A549 treated with GW870086 at 1 μM for 4 hours (cell line): ENCODE measurements at places on chromosomes 11 and 22. TPM values are rescaled to one million over a fixed set of nuclear protein-coding genes. Genes with fewer than 3 reads are reported as not detected.

Gene KCNJ11
- total RNA-seq: 1.1 to 1.8 TPM (median 1.4 TPM) in 5 replicates

Gene HEPACAM
- not detected in 5 replicates for total RNA-seq

Gene OR2AT4
- not detected in 5 replicates for total RNA-seq

Gene MS4A1
- not detected in 5 replicates for total RNA-seq

Gene MEI1
- total RNA-seq: 0.53 TPM in 1 of 5 replicates, not detected in the others

Gene APOA5
- total RNA-seq: not detected in 5 replicates

Gene RNF26
- 29.4 to 37.4 TPM (median 34.2 TPM) in 5 replicates for total RNA-seq

Gene ZBTB16
- 0.13 to 0.50 TPM (median 0.23 TPM) in 5 replicates for total RNA-seq

Gene SCN4B
- 0.02 to 0.11 TPM (median 0.03 TPM) in 3 of 5 replicates, not detected in the others for total RNA-seq

Gene FBLN1
- 35.8 to 50.8 TPM (median 50.2 TPM) in 5 replicates for total RNA-seq

Gene DNAJB13
- total RNA-seq: 0.27 to 1.3 TPM (median 0.57 TPM) in 5 replicates

Gene POLA2
- total RNA-seq: 11.8 to 20.5 TPM (median 13.7 TPM) in 5 replicates

Gene OR5A1
- not detected in 5 replicates for total RNA-seq

Gene VSIG10L2
- total RNA-seq: 0.12 TPM in 1 of 5 replicates, not detected in the others

Gene RNF169
- 4.0 to 5.5 TPM (median 5.1 TPM) in 5 replicates for total RNA-seq

Gene APOBEC3B
- total RNA-seq: 26.1 to 31.0 TPM (median 29.1 TPM) in 5 replicates

Gene GATD1
- 36.6 to 48.9 TPM (median 44.7 TPM) in 5 replicates for total RNA-seq

Gene MYRF
- 15.9 to 22.9 TPM (median 20.8 TPM) in 5 replicates for total RNA-seq

Gene HEPN1
- not detected in 5 replicates for total RNA-seq

Gene CARD18
- total RNA-seq: not detected in 5 replicates

Gene KIF18A
- total RNA-seq: 11.3 to 16.5 TPM (median 14.2 TPM) in 5 replicates

Gene PKDREJ
- total RNA-seq: not detected in 5 replicates

Gene CBLIF
- total RNA-seq: not detected in 5 replicates

Gene TLCD5
- 4.9 to 7.5 TPM (median 6.8 TPM) in 5 replicates for total RNA-seq

Gene SLC5A1
- 0.02 to 0.24 TPM (median 0.15 TPM) in 3 of 5 replicates, not detected in the others for total RNA-seq

Gene LRRC74B
- total RNA-seq: not detected in 5 replicates

Gene OR51B4
- not detected in 5 replicates for total RNA-seq
